ENCODE measurements at places on chromosomes 4 and X.

DNA sequence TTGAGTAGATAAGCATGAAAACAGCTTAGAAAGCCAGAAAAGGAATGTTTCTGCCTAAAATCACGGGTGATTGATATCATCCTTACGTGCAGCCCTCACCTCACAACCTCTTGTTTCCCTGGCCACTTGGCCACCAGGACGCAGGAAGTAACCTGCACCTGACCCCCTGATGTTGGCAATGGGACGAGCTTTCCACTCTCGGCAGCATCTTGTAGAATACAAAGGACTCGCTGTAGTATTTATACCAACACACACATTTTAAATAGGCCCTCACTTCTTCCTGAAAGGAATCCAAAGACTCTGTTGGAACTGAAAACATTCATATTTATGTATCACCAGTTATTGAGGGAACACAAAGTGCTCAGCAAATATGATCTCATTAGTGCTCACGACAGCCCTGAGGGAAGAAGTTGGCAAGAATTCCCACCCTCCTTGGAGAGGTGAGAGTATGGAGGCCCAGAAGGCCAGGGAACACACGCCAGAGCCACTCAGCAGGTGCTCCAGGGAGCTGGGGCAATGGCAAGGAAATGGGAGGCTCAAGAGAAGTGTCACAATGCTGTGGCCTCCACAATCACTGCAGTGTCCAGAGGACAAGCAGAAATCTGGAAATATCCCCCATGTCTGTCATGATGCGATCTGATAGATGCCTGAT lies 103.3 kb upstream of the KIT start:
- no peak for DNase-seq

DNA sequence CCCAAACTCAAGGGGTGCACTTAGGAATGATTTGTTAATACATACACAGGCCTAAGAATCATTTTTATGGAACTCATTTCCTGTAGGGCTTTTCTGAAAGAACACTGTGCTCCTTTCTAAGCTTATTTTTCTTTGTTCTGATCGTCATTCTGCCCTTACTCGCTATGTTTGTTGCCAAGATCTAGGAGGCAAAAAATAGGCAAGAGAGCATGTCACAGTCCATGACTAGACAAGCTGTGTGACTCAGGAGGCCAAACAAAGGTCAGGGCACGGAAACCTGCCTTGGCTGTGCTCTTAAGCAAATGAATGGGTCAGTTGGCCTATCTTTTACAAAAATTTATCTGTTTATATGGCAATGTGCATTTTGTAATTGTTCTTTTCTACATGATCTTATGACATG lies 42.5 kb upstream of the C1GALT1C1 start:
- no peak for DNase-seq

DNA sequence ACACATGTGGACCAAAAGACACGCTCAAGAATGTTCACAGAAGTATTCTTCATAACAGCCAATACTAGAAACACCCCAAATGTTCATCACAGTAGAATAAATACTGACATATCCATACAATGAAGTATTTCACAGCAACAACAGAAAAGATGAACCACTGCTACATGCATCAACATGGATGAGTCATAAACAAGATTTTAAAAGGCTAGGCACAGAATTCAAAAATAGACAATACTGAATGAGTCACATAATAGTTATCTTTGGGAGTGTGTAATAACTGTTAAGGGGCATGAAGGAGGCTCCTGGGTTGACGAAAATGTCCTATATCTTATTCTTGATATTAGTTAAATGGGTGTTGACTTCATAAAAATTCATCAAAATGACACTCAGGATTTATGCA lies 43.5 kb downstream of the CLOCK start:
- no peak for DNase-seq

GRCh38 chrX:129553619-129554288 lies 13.7 kb downstream of the OCRL start:
- DNase-seq = no peak

- DNase-seq = no peak
Measured at GRCh38 chr4:160567634-160568033, 1464.8 kb downstream of the RAPGEF2 start.

DNA sequence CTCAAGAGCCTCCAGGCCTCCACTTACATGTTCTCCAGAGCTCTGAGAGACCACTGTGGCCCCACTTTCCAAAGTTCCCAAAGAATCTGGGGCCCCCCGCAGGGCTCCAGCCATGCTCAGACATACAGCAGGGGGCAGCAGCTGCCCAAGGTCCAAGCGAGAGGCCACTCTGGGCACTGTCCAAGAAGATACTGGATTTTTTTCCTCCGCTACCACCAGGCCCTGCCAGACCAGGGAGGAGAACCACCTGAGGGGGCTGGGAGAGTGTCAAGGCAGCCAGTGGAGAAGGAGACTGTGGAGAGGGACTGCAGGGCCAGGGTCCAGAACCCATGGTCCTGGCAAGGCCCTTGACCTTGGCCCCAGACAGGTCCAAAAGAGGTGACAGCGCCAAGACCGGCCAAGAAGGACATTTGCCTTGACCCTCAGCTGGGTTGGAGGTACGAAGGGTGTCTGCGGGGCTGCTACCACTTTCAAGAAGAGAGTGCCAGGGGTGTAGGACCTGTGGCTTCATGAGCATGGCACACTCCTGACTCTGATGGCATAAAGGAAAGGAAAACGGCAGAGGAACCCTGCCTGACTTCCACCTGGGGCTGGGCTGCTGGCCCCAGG lies 5.3 kb downstream of the EMD start:
- no peak for DNase-seq

DNA sequence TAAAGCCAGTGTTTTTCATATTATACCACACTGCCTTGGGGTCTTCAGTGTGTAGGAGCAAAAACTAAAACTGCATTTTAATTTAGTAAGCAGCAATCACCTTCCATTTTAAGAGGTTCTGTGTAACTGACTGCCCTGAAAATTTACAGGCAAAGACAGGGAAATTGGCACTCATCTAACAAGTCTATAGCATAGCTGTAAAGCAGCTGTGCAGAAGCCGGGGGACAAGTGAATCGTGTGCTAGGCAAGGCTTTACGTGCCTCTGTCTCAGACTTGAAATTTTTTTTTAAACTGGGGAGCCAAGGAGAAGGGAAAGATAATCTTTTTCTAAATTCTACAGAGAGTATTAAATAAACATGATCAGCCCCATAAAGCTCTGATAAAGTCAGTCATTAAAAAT lies 39.7 kb downstream of the TSPAN5 start:
- no peak for DNase-seq

GRCh38 chr4:106987311-106987710 lies 48.8 kb downstream of the DKK2 start:
- no peak for DNase-seq

- DNase-seq = no peak
Measured at GRCh38 chr4:143109376-143109775, 75.3 kb upstream of the USP38 start.

DNA sequence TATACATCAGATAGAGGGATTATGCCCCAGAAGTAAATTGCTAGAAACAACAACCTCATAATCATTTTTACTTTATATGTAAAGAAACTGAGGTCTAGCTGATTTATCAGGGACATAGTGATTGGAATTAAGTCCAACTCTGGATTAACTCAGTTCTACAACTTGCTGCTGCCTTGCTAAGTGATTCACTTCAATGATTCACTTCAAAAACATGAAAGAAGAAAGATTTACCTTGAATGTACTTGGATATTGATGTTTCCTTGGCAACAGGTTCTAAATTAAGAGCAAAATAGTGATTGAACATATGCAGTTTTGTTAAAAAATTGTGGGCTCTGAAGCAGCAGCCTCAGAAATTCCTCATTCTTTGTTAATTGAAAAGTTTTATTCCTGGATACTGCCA lies 99.8 kb upstream of the H2AZ1 start:
- DNase-seq = no peak

GRCh38 chr4:140092094-140092851 lies 61.7 kb downstream of the MAML3 start:
- no peak for DNase-seq

GRCh38 chr4:94455081-94455480 lies 3.3 kb downstream of the PDLIM5 start:
- DNase-seq = no peak

DNA sequence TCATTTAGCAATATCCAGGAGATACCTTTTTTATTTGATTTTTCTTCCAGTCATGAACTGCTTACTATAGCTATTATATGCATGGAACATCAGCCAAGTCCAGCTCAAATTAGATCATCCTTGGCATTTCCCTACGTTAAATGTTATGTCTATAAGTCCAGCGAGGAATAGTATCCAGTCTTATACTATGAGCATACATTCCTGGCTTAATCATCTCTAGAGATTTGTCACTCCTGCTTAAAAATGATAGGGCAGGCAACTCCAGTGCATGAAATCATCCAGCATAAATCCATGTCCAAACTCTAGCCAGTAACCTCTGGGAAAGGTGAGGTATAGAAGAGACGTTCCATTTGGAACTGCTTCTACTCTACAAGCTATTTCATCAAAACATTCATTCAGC lies 126.7 kb upstream of the VCX2 start:
- no peak for DNase-seq

DNA sequence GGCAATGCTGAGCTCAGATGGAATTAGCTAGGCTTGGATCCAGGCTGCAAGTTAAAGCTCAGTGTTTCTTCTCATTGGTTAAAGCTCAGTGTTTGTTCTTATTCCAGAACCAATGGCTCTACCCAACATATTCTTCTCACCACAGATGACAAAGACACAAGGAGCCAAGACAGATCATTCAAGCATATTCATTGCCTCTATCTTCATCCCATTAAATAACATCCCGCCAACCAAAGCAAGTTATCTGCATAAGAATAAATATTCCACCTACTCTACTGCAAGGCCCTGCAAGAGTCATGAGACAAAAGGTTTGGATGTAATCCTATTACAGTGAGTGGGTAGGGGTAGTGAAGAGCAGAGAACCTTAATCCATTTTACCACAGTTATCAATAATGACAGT lies 766.5 kb downstream of the C4orf33 start:
- DNase-seq = no peak

DNA sequence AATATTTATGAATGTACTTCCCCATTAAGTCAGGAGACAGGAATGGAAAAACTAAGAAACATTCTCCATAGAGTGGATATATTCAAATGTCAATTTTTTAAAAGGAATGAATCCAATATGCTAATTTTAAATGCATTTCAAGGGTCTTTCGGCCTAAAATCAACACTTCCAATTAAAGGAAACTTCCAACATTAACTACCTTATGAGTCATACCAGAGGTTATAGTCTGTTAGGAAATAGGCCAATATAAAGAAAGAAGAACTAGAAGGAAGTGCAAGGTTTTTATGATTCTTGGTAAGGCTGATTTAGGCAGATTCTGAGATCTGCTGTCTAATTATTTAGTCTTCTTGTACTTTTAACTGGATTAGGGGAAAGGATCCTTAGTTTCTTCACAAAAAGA lies 260.1 kb upstream of the EDNRA start:
- DNase-seq = no peak

DNA sequence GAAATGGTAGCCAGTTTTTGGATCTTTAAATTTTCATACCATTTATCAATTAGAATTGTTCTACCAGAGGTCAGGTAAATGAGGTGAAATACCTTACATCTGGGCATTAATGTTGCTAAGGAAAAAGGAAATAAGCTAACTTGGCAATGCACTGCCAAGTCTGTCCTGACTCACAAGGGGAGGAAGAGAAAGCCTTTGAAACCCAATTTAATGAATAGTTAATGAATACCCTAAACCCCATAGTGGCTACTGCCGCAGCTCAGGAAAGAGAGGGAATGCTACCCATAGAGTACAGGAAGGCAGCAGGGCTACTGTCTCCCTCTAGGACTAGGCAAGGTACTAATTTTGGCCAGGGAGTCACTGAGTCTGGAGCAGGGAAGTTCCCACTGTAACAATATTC lies 16.8 kb upstream of the DHX15 start:
- DNase-seq = no peak

DNA sequence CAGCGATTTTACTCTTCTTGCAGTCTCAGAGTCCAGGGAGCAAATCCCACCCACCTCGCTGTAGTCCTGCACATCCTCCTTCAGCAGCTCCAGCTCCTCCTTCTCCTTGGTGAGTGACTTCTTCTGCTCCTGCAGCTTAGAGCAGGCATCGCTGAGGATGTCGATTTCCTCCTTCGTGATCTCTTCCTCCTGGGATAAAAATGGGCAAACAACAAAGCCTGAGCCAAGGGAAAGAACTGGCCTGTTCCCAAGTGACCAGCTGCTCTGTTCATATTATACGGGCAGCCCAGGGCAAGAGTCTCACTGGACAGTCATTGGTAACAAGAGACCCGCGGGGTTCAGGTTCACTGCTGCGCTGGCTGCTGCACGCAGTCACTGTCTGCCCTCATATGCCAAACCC lies 26.2 kb downstream of the FGFR3 start:
- no peak for DNase-seq

Measured in stimulated activated CD4-positive, alpha-beta T cell treated with anti-CD3 and anti-CD28 coated beads, Interleukin-15, amount 100 ng/mL, for 48 hours (primary cell).